ENCODE measurements at places on chromosomes 12 and 14. TPM values are rescaled to one million over a fixed set of nuclear protein-coding genes. Genes with fewer than 3 reads are reported as not detected.

DNA sequence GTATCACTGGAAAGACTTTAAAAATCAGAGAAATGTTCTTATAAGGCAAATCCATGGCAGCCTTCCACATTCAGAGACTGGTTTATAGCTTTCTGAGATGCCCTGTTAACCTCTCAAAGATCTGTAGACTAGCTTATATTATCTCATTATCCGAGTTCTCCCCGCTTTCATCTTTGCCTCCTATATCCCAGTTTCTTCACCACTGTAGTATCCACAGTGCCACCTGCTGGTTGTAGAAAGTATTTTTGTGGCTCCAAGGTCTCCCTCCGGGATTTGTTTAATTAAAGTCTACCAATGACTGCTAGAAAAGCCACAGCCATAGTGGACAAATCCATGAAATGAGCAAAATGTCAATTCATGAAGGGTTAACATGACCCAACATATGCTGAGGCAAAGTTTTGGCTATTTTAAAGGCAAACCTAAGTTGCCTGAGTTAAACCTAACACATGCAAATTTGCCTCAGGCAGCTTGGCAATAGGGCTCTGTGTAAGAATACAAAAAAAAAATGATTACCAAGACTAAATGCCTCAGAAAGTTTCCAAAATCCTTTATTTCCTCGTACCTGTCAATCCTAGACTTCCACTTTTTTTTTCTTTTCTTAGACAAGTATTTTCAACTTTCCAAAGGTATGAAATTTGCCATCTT lies 218.8 kb upstream of the BMP4 start:
- H3K36me3 ChIP-seq: no peaks in the 10 kb centered on the region
- H3K4me3 ChIP-seq: no peak overlapping the region
- H3K4me1 ChIP-seq: peaks cover 45% of the 10 kb centered on the region

- peaks cover 13% of the 10 kb centered on the region for H3K4me1 ChIP-seq
- no peak overlapping the region for H3K27ac ChIP-seq
- no peak overlapping the region for H3K4me3 ChIP-seq
- no peaks in the 10 kb centered on the region for H3K27me3 ChIP-seq
- H3K36me3 ChIP-seq: no peaks in the 10 kb centered on the region
- no peak for DNase-seq
Measured at GRCh38 chr14:64753374-64753773, 49.1 kb downstream of the PLEKHG3 start.

DNA sequence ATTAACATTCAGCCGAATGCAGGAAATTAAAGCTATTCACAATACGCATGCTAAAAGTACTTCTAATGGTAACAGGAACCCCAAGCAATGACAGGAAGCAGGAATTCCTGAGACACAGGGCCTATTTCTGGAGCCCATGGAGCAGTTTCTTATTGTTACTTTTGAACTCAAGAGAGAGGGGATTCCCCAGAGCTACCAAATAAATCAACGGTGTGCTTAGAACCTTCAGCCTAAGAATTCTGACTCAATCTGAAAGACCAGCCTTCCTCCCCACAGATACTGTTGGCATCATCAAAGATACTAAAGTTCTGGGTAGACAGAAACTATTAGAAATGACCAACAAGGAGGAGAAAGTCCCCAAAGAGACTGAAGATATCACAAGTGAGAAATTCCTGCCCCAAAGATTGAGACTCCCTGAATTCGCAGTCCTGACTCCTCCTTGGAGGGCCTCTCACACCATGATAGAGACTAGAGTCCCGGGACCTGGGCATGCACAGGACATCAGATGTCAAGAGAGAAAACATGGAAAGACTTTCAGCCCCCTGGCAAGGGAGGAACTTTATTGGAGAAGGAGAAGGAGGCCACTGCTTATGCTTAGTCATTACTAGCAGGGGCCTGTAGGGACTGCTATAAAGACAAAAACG lies 32.7 kb downstream of the RTRAF start:
- H3K4me3 ChIP-seq: no peak overlapping the region
- H3K4me1 ChIP-seq: no peaks in the 10 kb centered on the region
- H3K36me3 ChIP-seq: no peaks in the 10 kb centered on the region

Gene CCDC177
- total RNA-seq: not detected

DNA sequence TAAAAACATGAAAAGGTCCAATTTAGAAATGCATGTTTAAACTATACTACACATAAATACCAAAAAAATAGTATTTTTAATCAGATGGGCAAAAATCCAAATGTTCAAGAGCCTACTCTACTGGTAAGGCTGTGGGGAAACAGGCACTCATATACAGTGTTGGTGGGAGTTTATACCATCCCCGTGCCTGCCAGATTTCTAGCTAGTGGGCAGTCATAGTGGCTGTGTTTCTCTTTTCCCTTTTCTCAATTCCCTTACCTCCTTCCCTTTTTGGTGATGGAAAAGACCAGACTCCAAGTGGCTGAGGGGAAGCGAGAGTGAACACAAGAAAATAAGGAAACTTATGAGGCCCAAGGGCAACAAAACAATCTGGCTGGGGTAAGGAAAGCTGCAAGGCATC lies 14.7 kb downstream of the ZNF641 start:
- no peak overlapping the region for H3K27ac ChIP-seq
- H3K4me3 ChIP-seq: no peak overlapping the region
- H3K4me1 ChIP-seq: no peaks in the 10 kb centered on the region
- no peaks in the 10 kb centered on the region for H3K27me3 ChIP-seq
- no peaks in the 10 kb centered on the region for H3K36me3 ChIP-seq
- no peak for DNase-seq

Gene ADAMTS20
- total RNA-seq: not detected

GRCh38 chr14:90697577-90698206 lies 118.5 kb downstream of the TTC7B start:
- H3K36me3 ChIP-seq: no peaks in the 10 kb centered on the region
- H3K27ac ChIP-seq: no peak overlapping the region
- no peak overlapping the region for H3K4me3 ChIP-seq
- H3K4me1 ChIP-seq: peaks cover 8% of the 10 kb centered on the region
- DNase-seq: peak; percentile 58

Gene NEUROD4
- not detected for total RNA-seq

Gene OTOGL
- not detected for total RNA-seq

DNA sequence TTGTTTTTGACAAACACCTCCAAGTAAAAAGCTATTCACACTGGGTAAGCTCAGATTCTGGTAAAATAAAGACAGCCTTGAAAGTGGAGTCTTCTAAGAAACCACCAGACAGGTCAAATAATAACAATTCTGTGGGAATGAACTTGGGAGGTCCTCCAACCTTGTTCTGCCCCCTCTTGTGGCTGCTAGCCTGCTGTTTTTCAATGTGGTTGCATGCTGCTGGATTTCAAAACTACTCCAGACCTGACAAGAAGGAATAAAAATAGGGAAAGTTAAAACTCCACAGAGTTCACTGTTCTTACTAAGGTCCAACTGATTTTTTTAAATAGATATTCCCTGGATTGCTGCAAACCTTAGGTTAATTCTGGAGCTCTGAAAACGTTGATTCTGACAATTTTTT lies 32.2 kb upstream of the RIN3 start:
- H3K27me3 ChIP-seq: no peaks in the 10 kb centered on the region
- H3K36me3 ChIP-seq: no peaks in the 10 kb centered on the region
- H3K4me3 ChIP-seq: no peak overlapping the region
- no peak for DNase-seq
- H3K4me1 ChIP-seq: no peaks in the 10 kb centered on the region

GRCh38 chr14:90276646-90277367 lies 20.5 kb downstream of the PSMC1 start:
- H3K4me1 ChIP-seq: no peaks in the 10 kb centered on the region
- H3K4me3 ChIP-seq: no peak overlapping the region
- no peak overlapping the region for H3K27ac ChIP-seq

Gene PLA2G1B
- 2.0 TPM for total RNA-seq

Gene PRB2
- total RNA-seq: not detected

DNA sequence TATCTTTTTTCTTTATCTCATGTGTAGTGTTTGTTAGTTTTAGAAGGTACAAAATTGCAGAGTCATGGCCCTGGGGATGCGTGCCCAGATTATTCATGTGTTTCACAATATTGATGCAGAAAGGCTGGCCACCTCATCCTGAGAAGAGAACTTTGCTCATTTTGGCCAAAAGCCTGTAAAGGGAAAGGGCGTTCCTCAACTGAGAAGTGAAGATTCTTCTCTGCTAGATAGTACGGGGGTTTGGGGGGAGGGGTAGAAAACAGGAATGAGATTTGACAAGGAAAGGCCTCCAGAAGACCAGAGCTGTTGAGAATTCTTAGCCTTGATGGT lies 1.7 kb downstream of the MGST1 start:
- H3K4me1 ChIP-seq: peaks cover 20% of the 10 kb centered on the region
- 0 out of 2 replicates have a peak overlapping the region, but pooled peaks have one; percentile 8 for H3K27ac ChIP-seq
- no peaks in the 10 kb centered on the region for H3K27me3 ChIP-seq
- peak overlapping the region; percentile 65 for H3K4me3 ChIP-seq
- no peak for DNase-seq

Gene INSM2
- not detected for total RNA-seq

DNA sequence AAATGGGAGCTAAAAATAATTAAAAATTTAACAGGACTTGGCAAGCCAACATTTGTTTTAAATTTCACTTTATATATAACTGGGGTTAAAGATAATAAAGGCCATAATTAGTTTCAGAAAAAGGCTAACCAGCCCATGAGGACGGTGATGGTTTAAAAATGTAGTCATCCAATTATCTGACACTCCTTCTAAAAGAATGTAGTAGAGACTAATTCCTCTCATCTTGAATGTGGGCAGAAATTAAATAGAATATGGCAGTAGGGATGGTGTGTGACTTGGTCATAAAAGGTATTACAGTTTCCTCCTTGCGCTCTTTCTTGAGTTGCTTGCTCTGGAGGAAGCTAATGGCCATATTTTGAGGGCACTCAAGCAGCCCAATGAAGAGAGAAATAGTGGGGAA lies 49.1 kb upstream of the PTPRB start:
- H3K4me1 ChIP-seq: peaks cover 3% of the 10 kb centered on the region
- no peak overlapping the region for H3K4me3 ChIP-seq
- no peak for DNase-seq
- no peaks in the 10 kb centered on the region for H3K36me3 ChIP-seq
- H3K27ac ChIP-seq: no peak overlapping the region

GRCh38 chr14:90848944-90849731 lies 32.9 kb upstream of the TTC7B start:
- DNase-seq: no peak
- H3K27ac ChIP-seq: no peak overlapping the region
- no peaks in the 10 kb centered on the region for H3K36me3 ChIP-seq
- peaks cover 49% of the 10 kb centered on the region for H3K4me1 ChIP-seq
- H3K4me3 ChIP-seq: no peak overlapping the region

Gene SLC22A17
- 5.9 TPM for total RNA-seq

DNA sequence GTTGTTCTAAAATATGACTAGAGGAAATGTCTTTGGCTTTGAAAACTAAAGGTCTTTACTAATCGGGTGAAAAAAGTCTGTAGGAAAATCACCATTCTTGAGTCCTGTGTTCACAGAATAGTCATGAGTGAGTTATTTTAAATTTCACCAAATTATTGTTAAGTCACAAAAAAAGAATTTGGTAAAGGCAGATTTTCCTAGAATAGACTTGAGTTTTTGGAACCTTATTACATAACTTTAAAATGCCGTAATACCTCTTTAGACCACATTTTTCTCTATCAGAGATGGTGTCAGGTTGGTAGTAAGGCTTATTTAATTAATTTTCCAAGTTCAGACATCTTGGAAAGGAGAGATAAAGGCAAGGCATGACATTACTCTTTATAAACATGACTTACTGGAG lies 184.7 kb upstream of the GARIN2 start:
- H3K4me1 ChIP-seq: no peaks in the 10 kb centered on the region
- no peak for DNase-seq
- H3K4me3 ChIP-seq: no peak overlapping the region

- H3K4me1 ChIP-seq: peaks cover 16% of the 10 kb centered on the region
- H3K27ac ChIP-seq: no peak overlapping the region
- no peak overlapping the region for H3K4me3 ChIP-seq
- no peaks in the 10 kb centered on the region for H3K27me3 ChIP-seq
- DNase-seq: no peak
- no peaks in the 10 kb centered on the region for H3K36me3 ChIP-seq
Measured at GRCh38 chr12:118269806-118270205, 102.9 kb downstream of the TAOK3 start.

DNA sequence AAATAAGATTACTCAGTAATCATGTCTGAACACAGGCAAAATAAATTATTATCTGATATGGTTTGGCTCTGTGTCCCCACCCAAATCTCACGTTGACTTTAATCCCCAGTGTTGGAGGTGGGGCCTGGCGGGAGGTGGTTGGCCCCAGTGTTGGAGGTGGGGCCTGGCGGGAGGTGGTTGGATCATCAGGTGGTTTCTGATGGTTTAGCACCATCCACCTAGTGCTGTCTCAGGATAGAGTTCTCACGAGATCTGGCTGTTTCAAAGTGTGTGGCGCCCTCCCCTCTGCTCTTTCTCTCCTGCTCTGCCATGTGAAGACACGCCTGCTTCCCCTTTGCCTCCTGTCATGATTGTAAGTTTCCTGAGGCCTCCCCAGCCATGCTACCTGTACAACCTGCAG lies 18.1 kb downstream of the DHRS2 start:
- H3K4me1 ChIP-seq: no peaks in the 10 kb centered on the region
- H3K36me3 ChIP-seq: no peaks in the 10 kb centered on the region
- peaks cover 4% of the 10 kb centered on the region for H3K27me3 ChIP-seq
- no peak overlapping the region for H3K27ac ChIP-seq

DNA sequence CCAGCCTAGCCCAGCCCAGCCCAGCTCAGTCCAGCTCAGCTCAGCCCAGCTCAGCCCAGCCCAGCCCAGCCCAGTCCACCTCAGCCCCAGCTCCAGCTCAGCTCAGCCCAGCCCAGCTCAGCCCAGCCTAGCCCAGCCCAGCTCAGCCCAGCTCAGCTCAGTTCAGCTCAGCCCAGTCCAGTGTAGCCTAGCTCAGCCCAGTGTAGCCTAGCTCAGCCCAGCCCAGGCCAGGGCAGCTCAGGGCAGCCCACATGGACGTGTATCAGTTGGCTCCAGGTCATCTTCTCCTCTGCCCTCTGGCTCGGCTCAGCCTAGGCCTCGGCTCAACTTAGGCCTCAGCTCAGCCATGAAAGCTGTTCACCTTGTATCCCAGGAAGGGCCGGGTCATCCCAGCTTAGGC lies 64.7 kb downstream of the TMEM121 start:
- H3K4me1 ChIP-seq: peaks cover 9% of the 10 kb centered on the region

Gene LRRC10
- not detected for total RNA-seq

Gene DCN
- 3.6 TPM for total RNA-seq

- H3K4me3 ChIP-seq: no peak overlapping the region
- no peaks in the 10 kb centered on the region for H3K36me3 ChIP-seq
- H3K27ac ChIP-seq: no peak overlapping the region
- H3K27me3 ChIP-seq: no peaks in the 10 kb centered on the region
- H3K4me1 ChIP-seq: no peaks in the 10 kb centered on the region
- no peak for DNase-seq
Measured at GRCh38 chr12:11771895-11772502, 122.5 kb downstream of the ETV6 start.

GRCh38 chr14:67934087-67934486 lies 114.5 kb downstream of the RAD51B start:
- H3K27ac ChIP-seq: peak overlapping the region; percentile 49
- H3K4me3 ChIP-seq: no peak overlapping the region
- DNase-seq: peak; percentile 71
- no peaks in the 10 kb centered on the region for H3K27me3 ChIP-seq

GRCh38 chr12:4865246-4865645 lies 44.5 kb upstream of the KCNA1 start:
- no peak overlapping the region for H3K4me3 ChIP-seq
- no peaks in the 10 kb centered on the region for H3K36me3 ChIP-seq
- H3K27me3 ChIP-seq: peaks cover 80% of the 10 kb centered on the region
- no peaks in the 10 kb centered on the region for H3K4me1 ChIP-seq
- H3K27ac ChIP-seq: no peak overlapping the region

Gene CHPT1
- 20.1 TPM for total RNA-seq

Gene VPS29
- total RNA-seq: 95.7 TPM

GRCh38 chr12:94427501-94428381 lies 31.9 kb downstream of the CEP83 start:
- no peaks in the 10 kb centered on the region for H3K4me1 ChIP-seq
- no peak for DNase-seq
- H3K27me3 ChIP-seq: no peaks in the 10 kb centered on the region
- no peak overlapping the region for H3K4me3 ChIP-seq

Gene ABHD12B
- 0.74 TPM for total RNA-seq

Gene TMED10
- total RNA-seq: 303 TPM

Gene KLRG1
- total RNA-seq: 1.5 TPM
